ENCODE measurements at places on chromosomes 3 and 15.

DNA sequence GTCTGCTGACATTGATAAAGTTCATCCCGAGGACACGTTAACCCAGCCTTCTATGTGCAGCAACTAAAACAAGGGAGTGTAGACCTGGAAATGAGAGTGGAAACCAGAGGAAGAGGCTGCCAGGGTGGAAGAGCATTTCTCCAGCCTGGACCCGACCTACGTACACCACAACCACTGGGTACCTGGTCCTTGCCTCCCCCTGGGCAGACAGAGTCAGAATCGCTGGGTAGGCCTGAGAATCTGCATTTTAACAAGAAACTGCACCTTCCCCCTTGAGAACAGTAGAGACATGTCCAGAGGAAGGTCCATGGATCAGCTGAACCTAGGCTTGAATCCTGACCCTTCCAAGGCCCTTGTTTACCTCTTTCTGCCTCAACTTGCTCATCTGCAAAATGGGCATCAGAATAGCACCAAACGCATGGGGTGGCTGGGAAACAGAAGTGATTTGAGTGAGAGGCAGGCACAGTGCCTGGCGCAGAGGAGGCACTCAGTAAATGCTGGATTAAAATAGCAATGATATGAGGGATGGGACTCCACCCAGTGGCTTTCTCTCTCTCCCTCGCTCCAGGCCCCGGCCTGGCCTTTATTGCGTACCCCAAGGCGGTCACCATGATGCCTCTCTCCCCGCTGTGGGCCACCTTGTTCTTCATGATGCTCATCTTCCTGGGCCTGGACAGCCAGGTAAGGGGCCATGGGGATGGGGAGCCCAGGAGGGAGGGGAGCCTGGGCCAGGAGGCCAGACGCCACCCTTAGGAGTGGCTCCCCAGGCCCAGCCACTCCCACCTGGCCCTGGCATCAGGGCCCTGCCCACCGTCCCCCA is 66.9 kb upstream of the SLC6A1 start:
- DNase-seq: no peak

DNA sequence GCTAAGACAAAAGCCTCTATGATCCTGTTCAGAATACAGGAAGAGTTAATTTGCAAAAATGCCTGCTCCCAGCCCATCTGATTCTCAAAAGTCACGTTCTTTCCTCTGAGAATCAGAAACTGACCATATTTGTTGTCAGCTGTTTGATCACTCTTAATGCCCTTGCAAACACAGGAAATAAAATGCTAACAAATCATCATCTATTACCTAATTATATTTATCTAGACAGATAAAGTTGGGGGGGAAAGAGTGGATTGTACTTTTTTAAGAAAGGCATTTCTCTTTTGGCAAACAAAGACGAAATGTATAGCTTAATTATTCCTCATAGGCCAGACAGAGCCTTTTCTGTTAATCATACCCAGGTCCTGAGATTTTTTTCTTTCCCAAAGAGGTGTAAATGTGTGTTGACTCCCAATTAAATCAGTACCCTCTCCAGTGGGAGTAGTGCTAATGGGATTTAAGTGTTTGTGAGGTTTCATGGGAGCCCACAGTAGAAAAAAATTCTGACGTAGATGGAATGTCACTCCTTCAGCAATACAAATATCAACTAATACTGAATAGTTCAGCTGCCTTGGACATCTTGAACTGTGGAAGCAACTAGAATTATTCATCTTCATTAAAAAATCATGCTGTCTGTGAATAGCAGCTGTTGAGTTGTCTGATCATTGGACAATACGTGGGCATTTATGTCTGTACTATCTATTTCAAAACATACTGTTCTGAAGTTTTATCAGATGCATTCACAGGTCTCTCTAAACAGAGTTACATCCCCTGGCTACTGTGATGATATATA is 22.5 kb upstream of the BNIP2 start:
- no peak for DNase-seq

GRCh38 chr3:33363113-33363800 is 76.9 kb downstream of the UBP1 start:
- no peak for DNase-seq

- DNase-seq: no peak
Measured at GRCh38 chr3:125083776-125084175, 28.0 kb upstream of the HEG1 start.

DNA sequence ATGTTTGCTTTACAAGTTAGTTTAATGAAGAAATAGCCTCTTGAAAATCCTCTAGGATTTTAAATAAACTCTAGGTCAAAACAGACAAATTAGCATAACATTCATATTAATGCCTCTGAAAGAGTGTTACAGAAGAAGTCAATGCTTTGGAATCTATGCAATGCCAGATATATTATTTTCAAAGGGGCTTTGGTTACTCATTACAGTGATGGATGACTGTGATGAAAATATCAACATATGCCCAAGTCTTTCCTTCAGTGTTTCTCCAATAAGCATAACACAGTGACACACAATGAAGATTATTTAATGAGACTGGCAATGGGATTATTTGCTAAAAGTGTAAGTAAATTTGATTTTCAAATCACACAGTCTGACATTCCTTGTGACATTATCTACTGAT is 1247.2 kb downstream of the ROBO2 start:
- no peak for DNase-seq

DNA sequence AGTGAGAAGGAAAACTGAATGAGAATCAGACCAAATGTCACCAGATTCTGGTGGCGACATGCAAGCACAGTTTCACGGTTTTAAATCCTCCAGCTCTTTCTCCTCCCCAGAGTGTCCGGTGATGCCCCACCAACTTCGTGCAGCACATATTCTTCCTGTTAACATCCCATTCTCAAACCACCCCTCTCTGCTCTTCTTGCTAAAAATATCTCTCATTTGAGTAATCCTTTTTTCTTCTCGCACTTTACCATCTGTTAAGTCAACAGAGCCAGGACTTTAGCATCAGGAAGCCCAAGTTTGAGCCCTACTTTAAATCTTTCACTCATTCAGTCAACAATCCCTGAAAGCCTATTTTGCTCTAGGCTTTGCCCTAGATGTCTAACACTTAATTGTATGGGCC is 68.2 kb upstream of the VGLL4 start:
- DNase-seq: no peak

- DNase-seq: no peak
Measured at GRCh38 chr3:116947148-116947547, 237.6 kb downstream of the TUSC7 start.

DNA sequence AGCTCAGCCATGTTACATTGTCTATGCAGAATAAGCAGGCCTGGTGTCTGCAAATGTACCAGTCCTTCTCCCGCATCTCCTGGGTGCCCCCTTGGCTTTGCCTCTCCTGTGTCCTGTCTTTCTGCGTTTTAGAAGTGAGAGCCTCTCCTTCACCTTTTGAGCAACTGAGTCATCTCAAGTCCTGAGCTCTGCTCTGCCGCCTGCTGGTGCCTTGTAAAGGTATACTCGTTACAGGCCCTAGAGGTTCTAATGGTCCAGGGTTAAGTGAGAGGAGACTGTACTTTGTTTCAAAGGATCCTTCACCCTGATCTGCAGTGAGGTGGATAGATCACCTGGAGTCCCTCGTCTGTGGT is 12.6 kb downstream of the GHRL start:
- DNase-seq: no peak

GRCh38 chr3:152398495-152398894 is 129.8 kb downstream of the MBNL1 start:
- DNase-seq: no peak

DNA sequence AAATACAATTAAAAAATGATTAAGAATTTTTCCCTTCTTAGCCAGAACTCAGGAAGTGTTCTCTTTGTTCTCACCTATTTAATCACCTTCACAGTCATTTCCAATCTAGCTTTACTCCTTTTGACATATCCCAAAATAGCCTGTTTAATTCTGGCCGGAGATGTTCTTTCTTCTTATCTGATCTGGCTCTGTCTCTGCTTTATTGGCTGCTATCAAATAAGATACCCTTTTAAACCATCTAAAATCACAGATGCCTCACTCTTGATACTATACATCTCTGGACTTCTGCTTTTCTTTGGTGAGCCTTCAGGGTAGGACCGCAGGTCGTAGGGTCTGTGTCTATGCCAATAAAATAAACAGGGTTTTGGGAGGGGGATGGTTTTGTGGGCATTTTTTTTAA is 319.2 kb upstream of the SEMA6D start:
- no peak for DNase-seq

DNA sequence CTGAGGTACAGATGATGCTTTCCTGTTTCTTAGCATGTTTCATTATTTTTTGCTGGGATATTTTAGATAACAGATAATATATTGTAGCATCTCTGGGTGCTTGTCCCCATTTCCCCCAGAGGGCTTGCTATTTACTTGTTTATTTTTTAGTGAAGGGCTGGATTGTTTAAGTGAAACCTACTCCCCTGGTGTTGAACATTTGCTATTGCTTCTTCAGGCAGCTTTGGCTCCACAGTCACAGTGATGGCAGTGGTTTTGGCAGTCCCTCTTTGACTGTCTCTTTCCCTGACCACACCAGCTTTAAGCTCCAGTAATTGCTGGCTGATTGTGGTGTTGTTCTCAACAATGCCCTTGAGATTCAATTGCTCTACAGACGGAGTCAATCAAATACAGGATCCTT is 128.9 kb downstream of the KLF13 start:
- DNase-seq: no peak

DNA sequence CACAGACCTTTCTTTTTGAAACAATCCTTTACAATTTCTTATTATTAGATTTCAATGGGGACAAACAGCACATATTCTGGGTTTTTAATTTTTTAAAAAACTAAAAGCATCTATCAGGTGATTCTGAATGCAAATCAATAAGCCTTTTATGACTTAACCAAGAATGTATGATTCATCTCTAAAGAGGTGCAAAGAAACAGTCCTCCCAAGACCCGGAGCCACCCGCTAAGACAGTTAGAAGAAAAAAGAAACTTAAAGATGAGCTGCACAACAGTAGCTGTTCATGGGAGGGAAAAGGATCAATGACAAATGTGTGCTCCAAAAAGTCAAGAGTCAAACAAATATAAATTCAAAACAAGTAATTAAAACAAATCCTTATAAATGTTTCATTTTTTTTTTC is 319.5 kb downstream of the THSD4 start:
- no peak for DNase-seq

DNA sequence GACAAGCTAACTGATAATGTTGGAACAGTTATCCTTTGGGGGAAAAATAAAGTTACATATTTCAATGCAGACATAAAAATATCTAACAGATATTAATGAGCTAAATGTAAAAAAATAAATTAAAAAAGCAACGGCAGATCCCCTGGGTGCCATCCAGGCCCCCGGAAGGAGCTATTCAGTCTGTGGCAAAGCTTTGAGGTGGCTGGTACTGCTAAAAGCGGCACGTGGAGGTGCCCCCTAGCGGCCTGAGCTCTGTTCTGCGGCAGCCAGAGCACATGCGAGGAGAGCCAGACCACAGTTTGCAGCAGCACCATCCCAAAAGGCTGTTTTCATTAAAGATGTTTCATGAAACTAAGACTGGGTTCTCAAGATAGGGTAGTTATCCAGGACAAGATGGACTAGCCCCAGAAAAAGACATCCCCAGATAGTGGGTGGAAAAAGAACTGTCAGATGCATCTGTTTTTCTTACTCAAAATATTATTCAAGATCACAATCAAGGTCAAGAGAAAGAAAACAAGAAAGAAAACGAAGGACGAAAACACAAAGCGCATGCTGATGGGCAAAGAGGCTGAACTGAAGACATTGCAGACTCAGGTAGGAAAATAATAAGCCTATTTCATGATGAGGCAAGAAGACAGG is 18.7 kb downstream of the AP3S2 start:
- DNase-seq: peak; percentile 57

GRCh38 chr3:67377299-67377698 is 277.1 kb downstream of the SUCLG2 start:
- DNase-seq: no peak

DNA sequence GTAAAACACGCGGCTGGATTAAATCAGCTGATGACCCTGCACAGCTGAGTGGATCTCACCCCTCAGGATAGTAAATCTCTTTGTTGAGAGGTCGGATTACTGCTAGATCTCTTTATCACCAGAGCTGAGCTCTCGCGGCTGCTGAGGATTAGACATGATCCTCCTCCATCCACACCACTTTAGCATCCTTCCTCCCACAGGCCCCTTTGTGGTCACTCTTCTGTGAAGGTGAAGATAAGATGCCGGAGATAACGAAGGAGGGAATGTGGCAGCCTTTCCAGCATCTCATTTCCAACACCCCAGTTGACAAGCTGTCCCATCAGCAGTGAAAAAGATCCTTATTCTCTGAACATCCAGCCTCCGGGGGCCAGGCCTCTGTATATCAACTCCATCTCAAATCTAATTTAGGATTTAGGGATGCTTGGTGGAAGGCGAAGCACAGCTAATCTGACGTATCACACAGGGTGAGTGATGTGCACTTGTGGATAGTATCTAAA is 47.5 kb upstream of the SELENOK start:
- no peak for DNase-seq

- no peak for DNase-seq
Measured at GRCh38 chr3:100548053-100548452, 55.6 kb downstream of the TMEM45A start.

DNA sequence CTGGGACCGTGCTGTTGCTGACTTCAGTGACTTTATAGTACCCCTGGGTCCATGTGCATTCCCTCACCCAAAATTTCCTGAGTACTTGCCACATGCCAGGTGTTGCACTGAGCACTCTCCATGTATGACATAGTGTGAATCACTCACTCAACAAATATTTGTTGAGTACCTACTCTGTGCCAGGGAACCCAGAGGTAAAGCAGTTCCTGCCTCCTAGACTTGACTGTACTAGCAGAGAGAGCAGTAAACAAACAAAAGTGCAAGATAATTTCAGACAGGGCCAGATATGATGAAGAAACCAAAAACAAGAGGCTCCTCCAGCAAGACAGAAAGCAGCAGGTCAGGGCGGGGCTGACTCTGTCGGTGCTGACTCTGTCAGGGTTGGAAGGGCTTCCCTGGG is 12.2 kb downstream of the TGM4 start:
- no peak for DNase-seq

- DNase-seq: no peak
Measured at GRCh38 chr3:51937014-51937413, 4.7 kb downstream of the RRP9 start.

- no peak for DNase-seq
Measured at GRCh38 chr3:29245441-29245840, 35.4 kb upstream of the RBMS3 start.

Data from naive thymus-derived CD8-positive, alpha-beta T cell (primary cell).